ENCODE measurements at places on chromosomes 3 and 15.

GRCh38 chr3:174495928-174496327, 363.2 kb upstream of the NAALADL2 start:
- DNase-seq, result no peak

DNA sequence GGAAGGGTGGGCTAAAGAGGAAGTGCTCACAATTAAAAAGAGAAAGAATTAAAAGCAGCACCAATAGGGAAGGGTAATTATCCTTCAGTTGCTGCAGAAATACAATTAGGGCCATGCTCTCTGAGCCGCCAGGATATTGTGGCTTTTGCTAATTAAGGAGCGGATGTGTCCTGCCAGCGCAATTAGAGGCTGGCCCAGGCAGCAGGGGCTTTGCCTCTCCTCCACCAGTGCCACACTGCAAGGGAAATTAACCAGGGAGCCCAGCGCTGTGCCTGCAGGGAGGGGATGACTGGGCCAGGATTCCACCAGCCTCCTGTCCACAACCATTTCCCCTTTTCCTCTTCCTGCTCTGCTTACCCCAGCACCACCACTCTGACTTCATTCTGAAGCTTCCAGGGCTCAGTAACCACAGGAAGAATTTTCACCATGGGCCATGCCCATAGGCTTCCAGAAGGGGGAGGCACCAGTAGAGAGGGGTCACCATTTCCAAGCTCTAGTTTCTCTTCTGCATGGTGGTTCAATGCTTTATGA, 10.4 kb upstream of the AEN start:
- no peak for DNase-seq

GRCh38 chr3:56207922-56208321, 260.3 kb downstream of the ERC2 start:
- no peak for DNase-seq

GRCh38 chr3:190044142-190044541, 76.6 kb downstream of the P3H2 start:
- no peak for DNase-seq

DNA sequence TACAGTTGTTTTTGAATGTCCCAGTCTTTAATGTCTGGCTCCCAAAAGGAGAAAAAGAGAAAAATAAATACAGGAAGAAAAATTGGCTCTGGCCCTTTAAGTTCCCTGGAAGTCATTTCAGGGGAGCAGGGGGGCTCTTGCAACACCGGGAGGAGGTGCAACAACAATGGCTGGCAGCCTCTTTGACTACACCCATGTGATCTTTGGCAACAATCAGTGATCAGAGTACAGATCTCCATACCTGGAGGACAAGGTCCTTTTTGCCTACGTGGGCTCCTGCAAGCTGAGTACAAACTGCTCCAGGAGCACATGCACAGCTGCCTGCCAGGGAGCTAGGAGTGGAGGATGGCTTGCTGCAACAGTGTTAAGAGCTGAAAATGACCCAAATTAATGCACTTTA, 63.9 kb downstream of the GLCE start:
- no peak for DNase-seq

DNA sequence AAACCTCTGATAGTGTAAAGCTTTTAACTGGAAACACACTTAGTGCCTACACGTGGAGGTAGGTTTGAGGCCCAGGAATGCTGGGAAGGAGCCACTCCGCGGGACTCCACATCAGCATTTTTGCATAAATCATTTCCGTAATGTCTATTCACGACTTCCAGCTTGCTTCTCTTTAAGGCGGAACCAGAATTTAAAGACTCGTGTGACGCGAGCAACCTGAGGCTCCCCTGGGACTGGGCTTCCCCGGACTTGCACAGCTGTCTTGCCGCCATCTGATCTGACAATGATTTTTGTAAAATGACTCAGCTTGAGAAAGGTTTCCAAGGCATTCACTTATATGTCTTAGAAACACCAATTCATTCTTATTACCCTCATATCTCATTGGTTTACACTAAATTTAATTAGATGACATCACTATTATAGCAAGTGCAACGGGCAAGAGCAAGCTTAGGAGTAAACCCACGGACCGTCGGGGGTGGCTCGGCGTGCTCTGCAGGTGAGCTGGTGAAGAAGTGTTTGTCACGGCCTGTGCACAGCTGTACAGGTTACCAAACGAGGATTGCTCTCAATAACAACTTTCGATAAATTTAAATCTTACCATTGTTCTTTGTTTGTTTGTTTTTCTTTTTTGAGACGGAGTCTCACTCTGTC, 95.2 kb downstream of the CHSY1 start:
- DNase-seq, result no peak

DNA sequence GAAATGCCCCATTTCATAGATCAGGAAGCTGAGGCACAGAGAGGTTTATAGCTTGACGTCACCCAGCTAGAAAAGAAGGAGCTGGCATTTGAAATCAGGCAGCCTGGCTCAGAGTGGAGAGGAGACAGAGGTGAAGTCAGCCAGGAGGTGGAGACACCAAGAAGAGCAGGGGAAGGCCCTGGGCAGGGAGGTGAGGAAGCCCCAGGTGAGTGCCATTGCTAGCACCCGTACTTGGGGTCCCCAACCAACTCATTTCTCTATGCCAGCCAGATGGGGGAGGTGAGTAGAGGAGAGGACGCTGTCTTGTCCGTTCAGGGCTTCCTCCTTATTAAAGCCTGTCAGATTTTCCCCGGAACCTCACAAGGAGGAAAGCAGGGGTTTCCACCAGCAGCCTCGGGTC, 149.6 kb upstream of the TLE3 start:
- DNase-seq, result no peak

DNA sequence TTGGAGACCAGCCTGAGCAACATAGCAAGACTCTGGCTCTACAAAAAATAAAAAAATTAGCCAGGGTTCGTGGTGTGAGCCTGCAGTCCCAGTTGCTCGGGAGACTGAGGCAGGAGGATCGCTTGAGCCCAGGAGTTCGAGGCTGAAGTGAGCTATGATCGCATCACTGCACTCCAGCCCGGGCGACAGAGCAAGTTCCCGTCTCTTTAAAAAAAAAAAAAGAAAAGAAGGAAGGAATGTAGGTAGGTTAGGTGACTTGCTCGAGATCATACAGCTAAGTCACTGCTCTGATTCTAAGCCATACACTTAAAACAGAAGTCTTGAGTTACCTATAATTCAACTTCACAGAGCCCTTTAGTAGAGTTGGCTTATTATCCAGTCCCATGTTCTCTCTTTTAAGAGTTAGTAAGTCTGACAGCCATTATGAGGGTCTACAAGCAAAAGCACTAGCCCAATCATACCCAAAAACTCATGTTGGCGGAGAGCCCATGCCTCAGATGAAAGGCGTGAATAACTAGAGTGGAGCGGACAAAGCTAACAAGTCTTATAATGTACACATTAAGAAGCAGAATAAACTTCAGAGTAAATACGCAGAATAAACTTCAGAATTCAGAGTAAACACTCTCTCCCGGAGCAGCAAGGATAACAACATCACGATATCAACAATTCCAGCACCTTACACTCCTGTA, 768 bp downstream of the AAGAB start:
- DNase-seq, result no peak

GRCh38 chr3:157238457-157238856, 78.5 kb upstream of the CCNL1 start:
- DNase-seq, result no peak

- no peak for DNase-seq
Observed at GRCh38 chr3:138099417-138099816, 16.0 kb downstream of the DZIP1L start.

- DNase-seq, result no peak
Observed at GRCh38 chr15:33198541-33198940, 4.0 kb upstream of the FMN1 start.

- DNase-seq, result no peak
Observed at GRCh38 chr3:104831071-104831470, 535.6 kb upstream of the ALCAM start.

DNA sequence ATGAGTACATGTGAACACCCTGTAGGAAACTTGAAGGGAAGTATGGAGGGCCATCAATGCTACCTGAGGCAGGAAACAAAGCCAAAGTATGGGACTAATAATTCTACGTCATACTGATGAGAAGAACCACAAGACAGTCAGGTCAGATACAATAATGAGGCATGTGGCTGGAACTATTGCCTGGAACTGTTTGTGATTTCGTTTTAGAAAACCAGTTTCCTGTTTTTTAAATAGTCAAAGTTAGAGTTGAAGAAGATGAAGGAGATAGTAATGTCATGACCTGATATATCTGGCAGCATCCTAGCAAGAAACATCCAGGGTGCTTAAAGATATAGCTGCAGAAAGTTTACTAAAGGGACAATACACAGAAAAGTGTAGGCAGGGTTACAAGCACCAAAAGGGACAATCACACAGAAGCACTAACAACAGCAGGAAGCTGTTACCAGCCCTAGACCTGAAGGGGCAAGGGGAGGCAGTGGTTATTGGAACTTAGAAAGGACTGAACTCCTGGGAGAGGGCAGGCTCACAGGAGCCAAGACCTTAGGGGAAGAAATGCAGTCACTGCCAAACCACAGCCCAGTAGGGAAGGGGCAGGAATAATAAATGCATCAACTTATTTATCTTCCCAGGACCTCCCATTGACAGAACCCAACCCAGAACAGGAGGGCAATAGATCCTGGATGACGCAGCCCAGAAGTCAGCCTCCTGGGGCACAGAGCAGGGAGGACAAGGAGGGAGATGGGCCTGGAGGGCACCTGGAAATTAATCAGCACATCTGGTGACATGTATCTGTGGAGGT, 302.1 kb upstream of the STT3B start:
- DNase-seq, result no peak

DNA sequence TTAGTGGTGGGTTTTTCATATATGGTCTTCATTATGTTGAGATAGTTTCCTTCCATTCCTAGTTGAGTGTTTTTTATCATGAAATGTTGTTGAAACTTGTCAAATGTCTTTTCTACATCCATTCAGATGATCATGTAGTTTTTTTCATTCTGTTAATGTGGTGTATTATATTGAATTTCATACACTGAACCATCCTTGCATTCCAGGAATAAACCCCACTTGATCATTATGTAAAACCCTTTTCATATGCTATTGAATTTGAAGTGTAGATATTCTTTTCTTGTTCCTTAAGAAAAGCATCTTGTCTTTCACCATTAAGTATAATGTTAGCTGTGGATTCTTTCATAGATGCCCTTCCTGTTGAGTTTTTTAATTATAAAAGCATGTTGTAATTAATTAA, 42.9 kb downstream of the PIAS1 start:
- no peak for DNase-seq

DNA sequence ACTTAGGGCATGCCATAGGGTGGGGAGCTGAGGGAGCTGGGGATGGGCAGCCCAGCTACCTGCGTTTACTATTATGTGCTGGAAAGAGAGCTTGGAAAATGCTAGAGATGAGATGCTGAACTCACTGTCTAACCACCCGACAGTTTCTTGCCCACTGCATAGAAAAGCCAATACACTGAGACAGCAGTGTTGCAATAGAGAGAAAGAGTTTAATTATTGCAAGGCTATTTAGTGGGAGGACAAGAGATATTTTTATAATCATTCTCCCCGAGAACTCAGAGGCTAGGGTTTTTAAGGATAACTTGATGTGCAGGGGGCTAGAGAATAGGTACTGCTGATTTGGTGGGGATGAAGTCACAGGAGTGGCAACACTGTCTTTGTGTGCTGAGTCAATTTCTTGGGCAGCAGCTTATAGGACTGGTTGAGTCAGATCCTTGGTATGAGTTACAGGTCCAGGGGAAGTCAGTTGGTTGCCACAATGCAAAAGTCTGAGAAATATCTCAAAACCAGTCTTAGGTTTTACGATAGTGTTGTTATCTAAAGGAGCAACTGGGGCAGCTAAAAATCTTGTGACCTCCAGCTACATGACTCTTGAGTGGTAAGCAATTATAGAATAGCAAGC, 205.9 kb downstream of the GABRG3 start:
- DNase-seq, result no peak

DNA sequence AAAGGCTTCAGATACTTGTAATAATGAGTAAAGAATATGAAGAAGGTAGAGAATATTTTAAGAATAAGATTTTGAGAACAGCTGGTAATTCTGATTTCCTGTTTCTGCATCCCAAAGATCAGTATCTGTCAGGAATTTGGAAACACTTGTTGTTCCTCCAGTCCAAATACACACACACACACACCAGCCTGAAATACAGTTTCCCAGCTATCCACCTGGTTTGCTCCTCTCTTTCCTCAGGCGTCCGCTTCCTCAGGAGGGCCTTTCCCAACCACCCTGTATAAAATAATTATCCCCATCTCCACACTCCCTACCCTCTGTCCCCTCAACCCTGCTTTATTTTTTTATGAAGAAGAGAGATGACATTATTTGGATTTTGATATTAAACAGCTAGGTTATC, 2.0 kb upstream of the FSIP1 start:
- DNase-seq, result no peak

- no peak for DNase-seq
Observed at GRCh38 chr3:69932501-69932900, 67.0 kb upstream of the SAMMSON start.

GRCh38 chr3:194617143-194617671, 16.0 kb downstream of the TMEM44 start:
- DNase-seq, result no peak

DNA sequence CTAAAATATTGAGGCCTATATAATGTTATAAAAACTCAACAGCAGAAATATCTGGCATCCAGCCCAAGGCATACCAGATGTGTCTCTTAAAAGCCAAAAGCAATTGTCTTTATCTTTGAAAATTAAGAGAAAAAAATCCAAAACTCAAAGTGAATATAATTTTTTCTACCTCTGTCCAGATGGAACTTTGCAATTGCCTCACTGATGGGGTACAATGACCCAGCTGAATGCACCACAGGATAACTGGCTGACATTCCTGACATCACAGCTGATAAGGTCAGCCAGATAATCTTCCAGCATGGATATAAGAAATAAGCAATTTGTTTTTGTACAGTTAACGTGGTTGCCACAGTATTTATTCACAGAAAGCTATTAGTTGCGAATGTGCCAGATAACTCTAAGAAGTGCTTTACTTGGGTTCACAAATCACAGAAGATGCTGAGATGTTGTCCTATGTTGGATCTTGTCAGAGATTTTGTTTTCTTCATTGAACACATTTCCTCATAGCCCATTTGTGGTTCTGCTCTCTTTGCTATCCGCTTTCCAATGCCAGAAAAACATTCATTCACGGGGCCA, 566.9 kb upstream of the CCDC54 start:
- DNase-seq, result no peak

DNA sequence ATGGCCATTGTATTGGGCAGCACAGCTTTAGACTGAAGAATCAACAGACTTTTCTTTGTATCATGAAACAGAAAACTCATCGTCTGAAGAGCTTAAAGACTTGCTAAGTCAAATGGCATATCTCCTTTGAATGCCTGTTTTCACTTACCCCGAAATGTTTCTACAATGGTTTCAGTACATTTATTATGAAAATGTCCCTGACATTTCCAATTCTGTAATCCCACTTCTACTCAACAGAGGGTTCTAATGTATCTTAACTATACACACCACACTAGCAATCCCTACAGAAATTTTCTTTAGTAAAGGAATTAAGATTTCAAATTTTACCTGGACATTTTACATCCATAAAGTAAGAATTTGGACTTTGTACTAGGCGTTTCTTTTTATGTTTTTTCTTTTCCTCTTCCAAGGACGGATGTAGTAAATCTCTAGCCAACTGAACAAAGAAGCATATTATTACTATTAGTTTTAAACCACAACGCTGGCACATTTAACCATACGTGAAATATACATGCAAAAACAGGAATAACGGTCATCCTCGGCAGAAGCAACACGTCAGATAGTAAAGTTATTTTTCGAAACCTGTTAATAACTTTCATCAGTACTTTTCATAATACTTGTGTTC, 1.1 kb downstream of the RPS27L start:
- no peak for DNase-seq

GRCh38 chr3:24316887-24317383, 177.7 kb downstream of the THRB start:
- no peak for DNase-seq

- DNase-seq, result no peak
Observed at GRCh38 chr3:59771768-59772181, 722.0 kb upstream of the CFAP20DC start.

- no peak for DNase-seq
Observed at GRCh38 chr3:69379661-69380060, 6.2 kb downstream of the FRMD4B start.
